DND-41 (cell line): ENCODE measurements at places on chromosomes 2 and 18.
A peak's percentile ranks its signal among the peaks of the same experiment; 100 is the strongest.

- DNase-seq: no peak
Observed at GRCh38 chr2:23592061-23592685, 207.2 kb downstream of the KLHL29 start.

GRCh38 chr2:143503280-143503679 is 374.1 kb downstream of the ARHGAP15 start:
- DNase-seq: no peak

GRCh38 chr2:208466151-208466919 is 59.7 kb downstream of the PTH2R start:
- peak; percentile 38 for DNase-seq

DNA sequence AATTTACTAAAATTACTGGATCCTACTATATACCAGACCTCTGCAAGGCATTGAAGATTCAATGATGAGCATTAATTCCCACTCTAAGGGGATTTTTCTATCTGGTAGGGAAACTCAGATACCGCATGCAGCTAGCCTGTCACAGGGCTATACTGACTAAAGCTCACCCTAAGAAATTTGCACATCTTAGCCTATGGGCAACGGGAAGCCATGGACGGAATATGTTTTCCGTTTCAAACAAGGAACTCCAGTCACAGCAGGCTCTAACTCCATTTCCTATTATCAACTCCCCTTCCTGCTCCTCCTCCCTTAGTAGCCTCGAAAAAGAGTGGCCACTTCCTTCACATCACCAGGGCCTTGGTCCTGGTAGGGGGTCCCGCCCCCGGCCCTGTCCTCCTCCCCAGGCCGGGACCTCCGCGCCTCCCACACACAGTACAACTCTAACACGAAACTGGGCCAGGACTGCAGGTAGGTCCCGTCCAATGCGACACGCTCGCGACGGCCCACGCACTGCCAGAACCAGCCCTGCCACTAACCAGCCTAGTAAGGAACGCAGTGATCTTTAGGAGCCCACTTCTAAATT is 659 bp upstream of the COX5B start:
- no peak for DNase-seq

DNA sequence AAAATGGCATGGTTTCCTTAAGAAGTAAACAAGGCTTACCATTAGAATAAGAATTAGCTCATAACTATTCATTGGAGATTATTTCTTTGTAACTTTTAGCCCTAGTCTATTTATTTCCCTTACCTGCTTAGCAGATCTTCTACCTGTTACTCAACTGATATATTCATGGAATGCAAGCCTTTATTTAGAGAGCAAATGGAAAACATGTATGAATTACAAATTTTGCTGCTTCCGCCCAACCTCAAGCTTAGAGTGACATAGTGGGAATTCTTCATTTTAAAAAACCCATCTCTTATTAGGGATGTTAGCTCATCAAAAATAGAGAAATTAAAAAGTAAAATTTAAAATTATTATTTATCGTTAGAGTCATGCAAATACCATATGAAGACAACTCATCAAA is 110.9 kb downstream of the STRN start:
- DNase-seq: no peak

DNA sequence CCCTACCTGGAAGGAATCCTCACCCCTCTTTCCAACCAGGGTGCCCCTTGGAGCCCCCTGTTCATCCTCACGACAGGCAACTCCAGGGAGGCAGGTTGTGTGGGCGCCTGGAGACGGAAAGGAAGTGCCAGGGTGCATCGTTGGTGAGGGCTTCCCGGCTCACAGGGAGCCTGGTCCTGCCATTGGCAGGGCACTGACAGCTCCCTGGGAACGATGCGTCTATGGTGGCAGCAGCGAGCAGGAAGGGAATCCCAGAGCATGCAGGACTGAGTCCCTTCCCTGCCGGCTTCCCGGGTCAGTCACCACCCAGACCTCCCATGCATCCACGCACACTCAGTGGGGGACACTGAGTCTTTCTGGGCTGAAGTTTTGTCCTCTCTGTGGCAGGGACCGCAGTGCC is 117.6 kb downstream of the INHBB start:
- DNase-seq: no peak

DNA sequence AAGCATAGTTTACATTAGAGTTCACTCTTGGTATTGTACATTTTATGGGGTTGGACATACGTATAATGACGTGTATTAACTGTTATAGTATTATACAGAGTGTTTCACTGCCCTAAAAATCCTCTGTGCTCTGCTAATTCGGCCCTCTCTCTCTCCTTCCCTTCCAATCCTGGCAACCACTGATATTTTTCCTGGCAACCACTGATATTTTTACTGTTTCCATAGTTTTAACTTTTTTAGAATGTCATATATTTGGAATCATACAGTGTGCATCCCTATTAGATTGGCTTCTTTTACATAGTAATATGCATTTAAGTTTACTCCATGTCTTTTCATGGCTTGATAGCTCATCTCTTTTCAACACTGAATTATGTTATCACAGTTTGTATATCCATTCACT is 526.7 kb downstream of the RIT2 start:
- DNase-seq: no peak

DNA sequence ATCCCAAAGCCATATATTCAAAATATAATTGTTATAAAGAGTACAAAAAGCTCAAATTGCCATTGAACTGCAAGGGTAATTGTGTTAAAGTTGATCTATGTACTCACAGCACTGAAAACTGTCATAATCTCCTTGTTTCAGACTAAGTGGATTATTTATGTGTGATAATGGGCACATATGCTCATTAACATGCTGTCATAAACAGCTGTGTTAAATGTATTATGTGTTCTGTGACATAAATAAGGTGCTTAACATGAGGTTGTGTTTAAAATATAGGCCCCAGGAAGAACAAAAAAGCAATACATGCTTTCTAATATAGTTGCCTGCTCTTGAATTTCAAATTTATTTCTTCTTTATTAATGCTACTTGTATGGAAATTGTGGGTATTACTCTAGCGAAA is 409.5 kb downstream of the DCC start:
- no peak for DNase-seq

- no peak for DNase-seq
Observed at GRCh38 chr2:240821429-240821778, 1.4 kb upstream of the KIF1A start.

DNA sequence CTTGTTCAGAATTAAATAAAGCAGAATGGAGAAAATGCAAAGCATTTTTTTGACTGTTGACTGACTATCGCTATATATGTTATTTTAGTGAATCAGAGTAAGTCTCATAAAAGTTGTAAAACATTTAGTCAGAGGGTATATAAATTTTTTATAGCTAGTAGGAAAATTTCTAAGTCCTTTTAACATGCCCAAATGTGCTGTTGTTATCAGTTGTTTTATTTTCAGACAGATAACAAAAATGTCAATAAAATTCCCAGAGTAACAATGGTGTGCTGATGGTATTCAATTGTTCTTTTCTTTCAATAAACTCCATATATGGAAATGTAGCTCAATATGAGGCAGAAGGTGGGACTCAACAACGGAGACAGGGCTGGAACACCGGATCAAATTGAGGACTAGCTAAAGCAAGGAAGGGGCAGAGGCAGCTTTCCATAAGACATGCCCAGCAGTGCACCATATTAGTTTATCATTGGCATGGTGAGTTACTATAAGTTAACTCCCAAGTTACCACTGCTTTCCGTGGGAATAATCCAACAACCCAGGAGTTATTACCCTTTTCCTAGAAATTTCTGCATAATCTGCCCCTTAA is 26.6 kb downstream of the GULP1 start:
- no peak for DNase-seq

GRCh38 chr18:41745166-41746049 is 209.6 kb upstream of the PIK3C3 start:
- DNase-seq: peak; percentile 19

DNA sequence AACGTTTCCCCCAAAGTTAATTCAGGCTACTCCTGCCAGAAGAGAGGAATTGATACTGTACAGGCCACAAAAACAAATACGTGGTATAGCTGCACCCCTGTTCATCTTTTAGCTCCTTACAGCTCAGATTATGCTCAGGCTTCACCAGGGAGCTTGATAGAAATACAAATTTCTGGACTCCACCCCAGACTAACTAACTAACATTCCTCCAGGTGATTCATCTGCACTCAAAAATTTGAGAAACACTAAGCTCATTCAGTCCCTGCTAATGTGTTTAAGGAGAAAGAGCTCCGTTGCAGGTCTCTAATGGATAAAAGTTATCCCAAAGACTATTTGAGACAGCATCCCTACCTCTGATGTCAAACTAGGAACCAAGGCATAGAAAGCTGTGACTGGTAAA is 36.8 kb upstream of the UNC80 start:
- no peak for DNase-seq

DNA sequence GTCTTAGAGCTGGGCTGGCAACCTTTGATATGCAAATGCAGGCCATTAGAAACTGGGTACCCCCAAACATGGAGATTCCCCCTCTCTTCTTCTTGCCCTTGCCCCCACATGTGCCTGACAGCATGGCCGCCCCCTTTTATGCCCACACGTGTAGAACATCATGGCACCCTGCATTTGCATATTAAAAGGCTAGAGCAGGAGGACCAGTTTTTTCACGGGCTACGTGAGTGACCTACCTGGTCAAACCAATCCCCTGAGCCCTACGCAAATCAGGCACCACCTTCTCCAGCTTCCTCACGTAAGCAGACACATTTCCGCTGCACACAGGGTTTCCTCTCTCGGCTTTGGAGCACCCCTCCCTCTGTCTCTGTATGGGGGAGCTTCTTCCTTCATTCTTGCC is 110.9 kb upstream of the COPS8 start:
- no peak for DNase-seq

DNA sequence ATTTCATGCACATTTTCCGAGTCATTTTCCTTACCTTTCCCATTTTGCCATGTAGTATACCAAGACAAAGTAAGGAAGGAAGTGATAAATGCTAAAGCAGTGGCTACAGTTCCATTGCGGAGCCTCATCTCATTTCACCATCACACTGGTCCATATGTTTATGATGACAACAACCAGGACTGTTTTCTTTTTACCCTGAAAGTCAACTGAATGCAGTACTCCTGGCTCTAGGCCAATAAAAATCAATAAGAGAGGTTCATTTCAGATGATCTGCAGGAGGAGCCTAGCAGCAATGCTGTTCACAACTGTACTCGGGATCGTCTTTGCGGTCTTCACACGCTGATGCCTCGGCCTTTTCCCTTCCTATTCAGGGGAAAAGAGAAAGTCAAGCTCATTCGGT is 4.7 kb downstream of the MGAT4A start:
- no peak for DNase-seq

DNA sequence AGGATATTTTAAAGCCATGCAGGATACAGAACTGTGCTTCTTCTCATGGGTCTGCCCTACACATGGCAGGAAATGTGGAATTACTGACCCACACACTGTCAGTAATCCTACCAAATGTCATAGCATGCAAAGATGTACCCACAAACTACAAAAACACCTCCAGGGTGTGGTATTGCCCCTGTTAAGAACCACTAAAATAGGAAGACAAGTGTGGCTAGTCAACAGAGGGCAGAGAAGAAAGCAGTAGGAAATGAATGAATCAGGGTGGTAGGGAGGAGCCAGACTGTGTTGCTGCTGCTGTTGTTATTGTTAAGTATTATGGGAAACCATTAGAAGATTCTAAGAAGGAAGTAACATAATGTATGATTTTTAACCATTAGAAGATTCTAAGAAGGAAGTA is 556.7 kb upstream of the ACVR2A start:
- DNase-seq: no peak

DNA sequence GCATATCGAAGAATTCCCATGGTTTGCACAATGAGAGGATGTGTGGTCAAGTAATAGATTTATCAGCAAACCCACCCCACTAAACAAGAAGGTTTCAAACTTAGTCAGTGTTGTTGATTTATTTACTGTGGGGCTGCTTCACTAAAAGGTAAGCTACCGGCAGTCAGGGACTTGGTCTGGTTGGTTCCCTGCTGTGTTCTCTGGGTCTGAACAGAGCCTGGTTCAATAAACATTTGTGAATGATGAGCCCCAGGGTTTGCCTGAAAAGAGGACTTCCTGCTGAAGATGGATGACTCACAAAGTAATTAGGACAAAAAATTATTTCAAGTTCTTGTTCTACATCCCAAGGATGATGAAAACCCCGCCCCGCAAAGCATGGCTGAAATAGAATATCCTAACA is 108.3 kb downstream of the SPP2 start:
- no peak for DNase-seq

DNA sequence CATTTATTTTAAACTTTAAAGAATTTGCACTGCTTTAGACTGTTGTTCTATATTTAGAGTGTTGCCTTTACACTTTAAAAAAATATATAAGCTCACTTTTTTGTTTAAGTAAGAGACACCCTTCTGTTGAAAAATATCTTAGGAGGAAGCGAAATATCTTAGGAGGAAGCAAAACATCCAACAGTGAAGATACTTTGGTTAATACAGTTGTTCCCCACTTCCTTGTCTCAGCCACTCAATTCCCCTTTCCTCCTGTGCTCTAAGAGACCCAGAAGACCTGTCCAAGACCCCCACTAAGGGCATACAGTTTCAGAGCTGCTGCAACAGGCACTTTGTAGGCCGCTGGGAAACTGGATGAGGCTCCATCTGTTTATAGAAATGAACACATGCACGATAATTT is 5.7 kb downstream of the SERPINB8 start:
- DNase-seq: no peak

DNA sequence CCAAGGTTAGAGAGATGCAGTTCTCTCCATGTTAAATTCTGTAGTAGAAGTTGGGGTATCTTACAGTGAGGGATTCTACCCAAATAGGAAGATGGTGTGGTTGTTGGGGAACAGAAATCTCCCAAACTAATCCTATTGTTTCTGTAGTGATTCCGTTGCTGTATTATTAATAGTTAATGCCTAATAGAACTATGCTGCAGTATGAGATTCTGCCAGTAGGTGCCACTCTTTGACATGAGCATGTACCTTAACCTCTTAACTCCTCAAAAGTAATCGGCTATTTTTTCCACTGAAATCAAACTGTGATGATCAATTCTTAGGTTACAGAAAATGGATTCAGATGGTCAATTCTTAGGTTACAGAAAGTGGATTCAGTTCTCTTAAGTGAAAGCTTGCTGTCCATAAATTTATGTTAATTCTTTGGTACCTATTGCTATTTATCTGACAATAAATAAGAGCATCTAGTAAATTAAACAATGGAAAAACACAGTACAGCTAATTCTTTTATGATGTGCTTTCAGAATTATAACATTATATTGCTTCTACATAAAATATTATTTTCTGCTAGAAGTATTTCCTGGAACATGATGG is 97.9 kb upstream of the DLX2 start:
- DNase-seq: peak; percentile 41
